ENCODE measurements at places on chromosomes 3 and 15.

DNA sequence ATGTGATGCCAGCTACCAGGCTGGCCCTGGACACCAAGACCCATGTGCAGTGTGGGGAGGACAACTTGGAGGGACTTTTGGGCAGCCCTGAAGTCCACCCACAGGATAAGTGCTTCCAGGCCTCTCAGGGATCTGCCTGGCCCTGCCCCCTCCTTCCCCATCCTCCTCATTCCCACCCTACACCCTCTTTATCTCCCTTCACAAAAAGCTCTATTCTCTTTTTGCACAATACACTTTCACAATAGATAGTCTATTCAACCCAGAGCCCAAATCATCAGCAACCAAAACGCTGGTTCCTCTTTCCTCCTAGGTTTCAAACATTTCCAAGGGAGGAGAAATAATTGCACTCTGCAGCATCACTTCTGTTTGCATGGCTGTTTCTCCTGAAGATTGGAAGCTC is 7.8 kb upstream of the ZNF710 start:
- no peak for DNase-seq

DNA sequence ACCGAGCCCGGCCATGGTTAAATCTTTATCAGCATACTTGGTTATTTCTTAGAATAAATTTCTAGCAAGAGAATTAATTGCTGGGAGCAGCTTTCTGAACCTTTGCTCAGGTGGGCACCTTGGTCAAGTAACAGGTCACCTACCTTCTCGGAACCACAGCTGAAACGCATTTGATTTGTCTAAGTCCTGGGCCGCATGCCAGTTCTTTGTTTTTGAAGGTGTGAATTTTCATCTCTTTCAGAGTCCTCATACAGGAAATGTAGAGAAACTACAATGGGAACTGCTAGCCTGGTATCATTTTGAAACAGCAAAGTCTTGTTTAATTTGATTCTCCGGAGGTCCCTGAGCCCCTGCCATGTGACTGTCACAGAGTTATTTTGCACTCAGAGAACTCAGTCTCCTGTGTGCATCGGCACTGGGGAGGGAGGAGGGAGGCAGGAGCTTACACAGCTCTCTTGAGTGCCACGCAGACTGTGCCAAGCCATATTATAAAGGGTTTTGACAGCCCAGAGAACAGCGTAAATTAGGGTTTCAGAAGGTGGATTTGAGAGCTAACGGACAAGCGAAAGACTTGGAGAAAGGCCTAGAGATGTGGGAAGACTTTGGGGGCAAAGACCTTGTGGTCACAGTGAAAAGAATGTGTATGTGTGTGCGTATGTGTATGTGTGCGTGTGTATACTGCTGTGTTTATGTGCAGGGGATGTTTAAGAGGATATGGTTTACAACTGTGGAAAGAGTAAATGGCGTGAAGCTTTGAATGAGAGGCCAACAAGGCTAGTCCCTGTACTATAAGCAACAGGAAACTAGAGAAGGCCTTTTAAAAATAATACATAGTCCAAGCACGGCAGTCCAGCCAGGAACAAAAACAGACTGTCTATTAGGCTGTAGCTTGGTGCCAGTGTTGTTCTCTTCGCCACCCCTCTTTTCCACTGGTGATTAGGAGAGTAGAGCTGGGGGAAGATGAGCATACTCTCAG is 61.8 kb upstream of the ATP13A3 start:
- no peak for DNase-seq

DNA sequence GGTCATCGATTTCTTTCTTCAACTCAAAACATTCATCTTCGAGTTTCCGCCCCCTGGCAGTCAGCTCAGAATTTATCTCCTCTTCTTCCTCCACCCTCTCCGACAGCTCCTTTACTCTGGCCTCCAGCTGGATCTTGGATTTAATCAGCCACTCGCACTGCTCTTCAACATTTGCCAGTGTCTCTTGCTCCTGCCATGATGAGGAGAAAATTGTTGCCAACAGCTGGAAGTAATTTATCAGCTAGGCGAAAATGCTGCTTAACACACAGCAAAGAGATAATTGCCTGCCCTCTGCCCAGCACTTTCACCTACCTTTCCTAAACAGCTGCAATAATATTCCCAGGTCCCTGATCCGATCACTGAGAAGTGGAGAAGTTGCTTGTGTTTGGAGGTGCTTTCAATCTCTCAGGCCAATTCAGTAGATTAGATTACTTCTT is 69.3 kb downstream of the MYH15 start:
- no peak for DNase-seq

DNA sequence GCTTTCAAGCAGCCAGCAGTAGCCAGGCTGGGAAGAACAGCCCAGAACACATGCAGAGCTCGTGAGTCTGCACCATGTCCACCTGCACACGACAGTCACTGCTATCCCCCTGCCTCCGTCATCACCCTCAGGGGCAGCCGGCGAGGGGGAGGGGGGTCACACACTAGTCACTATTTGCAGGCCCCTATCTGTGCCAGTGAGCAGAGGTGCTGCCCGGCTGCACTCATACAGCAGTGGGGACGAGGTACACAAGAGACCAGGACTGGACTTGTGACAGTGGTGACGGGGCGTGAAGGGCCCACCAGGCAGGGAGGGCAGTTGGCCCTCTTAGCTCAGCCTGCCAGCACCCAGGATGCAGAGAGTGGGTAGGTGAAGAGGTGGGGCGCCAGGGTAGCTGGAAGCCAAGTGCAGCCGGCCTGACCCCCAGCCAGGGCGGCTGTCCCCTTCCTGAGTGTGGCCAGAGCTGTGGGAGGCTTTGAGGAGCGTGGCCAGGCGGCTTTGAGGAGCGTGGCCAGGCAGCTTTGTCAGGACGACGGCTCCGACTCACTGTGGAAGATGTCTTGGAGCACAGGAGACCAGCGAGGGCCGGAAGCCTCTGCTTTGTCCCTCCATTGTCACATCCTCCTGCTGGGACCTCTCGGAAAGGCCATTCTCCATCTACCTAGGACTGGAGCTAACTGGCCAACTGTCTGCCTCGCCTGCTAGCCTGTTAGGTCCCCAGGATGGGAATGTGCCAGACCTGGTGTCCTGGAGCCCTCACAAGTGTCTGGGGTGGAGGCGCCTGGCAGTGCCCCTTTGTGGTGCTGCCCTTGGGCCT is 52.1 kb upstream of the FGD5 start:
- no peak for DNase-seq

DNA sequence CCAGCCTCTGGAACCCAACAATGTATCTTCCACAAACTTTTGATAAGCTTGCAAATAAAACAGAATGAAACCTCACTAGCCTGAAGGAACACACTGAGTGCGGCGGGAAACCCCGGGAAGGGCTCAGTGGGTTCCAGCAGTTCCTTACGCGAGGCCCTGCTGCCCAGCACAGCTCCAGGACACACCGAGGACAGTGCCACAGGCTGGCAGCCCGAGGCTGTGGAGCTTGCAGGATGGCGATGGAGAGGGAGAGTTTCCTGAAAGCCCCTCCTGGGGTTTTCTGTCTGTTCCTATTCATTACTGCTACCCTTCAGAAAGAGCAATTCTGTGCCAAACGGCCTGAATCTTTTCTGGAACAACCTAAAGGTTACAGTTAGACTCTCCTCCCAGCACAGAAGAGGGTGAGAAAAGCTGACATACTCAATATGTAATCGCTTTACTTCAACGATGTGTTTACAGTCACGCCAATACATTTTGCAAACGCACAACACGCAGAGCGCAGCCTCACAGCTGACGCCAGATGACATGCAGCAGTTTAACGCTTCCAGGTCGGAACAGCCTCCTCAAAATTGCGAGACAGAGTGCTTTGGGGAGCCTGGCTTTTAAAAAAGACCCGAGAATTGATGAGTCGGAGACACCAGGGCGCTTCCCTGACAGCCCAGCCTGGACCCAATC is 57.1 kb upstream of the RPL32 start:
- DNase-seq: no peak

Measured in C1 segment of cervical spinal cord (tissue), 14 donors.